ENCODE measurements at places on chromosomes 3 and 15.

DNA sequence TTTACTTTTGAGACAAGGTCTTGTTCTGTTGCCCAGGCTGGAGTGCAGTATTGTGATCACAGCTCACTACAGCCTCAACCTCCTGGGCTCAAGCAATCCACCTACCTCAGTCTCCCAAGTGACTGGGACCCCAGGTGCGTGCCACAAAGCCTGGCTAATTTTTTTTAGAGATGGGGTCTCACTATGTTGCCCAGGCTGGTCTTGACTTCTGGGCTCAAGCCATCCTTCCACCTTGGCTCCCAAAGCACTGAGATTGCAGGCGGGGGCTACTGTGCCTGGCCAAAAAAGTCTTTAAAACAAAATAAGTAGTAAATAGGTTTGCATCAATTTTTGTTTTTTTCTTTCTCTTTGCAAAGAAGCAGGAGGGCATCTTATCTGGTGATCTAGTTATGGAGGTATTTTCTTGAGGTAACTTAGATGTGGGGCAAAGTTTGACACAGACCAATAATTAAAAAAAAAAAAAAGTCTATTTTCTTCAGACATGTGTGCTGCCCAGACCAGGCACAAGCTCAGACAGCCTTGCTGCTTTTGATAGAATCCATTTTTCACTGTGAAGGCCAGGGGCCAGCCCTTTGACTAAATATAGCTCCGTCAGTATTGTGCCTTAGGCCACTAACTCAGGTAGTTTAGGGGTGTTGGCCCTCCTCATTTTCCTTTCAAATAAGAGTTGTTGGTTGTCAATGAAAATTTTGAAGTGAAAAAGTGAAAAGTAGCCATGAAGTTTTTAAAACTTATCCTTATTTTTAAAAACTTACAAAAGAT, 2.5 kb downstream of the ARL6IP5 start:
- no peak for DNase-seq

GRCh38 chr3:197953881-197954280, 3.9 kb downstream of the RPL35A start:
- DNase-seq, result peak; percentile 19

DNA sequence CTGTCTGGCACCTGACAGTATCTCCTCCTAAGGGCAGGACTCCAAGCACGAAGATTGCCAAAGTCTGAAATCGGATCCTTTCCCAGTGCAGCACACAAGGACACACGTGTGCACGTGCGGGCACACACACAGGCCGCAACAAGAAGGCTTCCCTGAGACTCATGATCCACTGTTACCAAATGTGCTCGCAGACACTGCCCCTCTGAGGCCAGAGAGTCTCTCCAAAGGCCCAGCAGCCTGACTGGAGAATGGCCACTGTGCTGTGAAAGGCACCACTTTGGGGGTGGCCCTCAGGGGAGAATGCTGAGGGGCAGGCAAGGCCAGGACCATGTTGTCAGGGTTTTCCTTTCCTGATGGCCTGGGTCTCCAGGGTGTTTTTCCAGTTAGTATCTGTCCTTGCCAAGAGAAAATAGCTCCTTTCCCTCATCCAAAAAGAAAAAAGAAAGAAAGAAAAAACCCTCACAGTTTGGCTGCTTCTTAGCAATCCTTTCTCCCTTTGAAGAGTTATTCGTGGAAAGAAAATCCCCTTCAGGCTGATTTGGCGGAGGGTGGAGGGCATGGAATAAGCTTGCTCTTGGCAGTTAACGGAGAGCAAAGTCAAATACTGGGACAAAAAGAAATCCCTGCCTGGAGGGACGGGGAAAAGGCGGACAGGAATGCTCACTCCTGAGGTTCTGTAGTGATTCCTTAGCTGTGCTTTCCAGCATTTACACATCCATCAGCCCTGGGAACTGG, 112.2 kb upstream of the ETV5 start:
- DNase-seq, result peak; percentile 18

DNA sequence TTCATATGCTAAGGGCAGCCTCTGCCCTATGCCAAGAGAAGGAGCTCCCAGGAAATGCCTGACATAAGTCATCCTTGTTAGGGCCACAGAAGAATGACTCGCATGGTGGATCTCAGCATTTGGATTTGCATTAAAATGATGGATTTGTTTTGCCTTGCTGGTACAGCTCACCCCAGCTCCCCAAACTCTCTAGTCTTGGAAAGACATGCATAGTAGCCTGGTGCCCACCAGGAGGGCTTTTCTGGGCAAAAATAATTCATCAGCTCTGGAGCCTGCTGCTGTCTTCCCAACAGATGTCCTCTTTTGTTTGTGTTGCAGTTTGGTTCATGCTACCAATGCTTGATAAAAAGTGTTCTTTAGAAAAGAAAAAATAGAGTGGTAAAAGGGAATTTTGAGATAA, 833.0 kb downstream of the AGBL1 start:
- no peak for DNase-seq

DNA sequence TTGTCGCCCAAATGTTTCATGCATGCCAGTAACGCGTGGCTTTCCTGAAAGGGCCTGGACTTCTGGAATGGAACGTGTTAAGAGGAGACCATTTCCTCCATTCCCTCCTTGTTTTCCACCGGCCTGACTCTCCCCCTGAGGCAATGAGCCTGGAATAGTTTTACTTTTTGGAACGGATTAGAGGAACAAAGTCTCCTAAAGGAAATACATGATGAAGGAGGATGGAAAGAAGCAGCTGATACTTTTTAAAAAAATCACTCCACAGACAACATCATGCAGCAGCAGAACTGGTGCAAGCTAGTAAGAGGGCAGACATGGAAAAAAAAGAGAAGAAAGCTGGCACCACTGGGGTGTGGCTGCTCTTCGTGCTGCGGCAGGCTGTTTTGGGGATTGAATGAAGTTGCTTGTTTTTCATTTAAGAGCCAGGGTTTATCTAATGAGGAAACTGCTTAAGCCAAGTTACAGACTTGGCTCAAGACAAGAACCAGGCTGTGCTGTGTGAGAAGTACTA, 3.6 kb upstream of the KBTBD12 start:
- peak; percentile 37 for DNase-seq

- peak; percentile 86 for DNase-seq
Measured at GRCh38 chr15:74317820-74318375, 49.5 kb downstream of the CYP11A1 start.

DNA sequence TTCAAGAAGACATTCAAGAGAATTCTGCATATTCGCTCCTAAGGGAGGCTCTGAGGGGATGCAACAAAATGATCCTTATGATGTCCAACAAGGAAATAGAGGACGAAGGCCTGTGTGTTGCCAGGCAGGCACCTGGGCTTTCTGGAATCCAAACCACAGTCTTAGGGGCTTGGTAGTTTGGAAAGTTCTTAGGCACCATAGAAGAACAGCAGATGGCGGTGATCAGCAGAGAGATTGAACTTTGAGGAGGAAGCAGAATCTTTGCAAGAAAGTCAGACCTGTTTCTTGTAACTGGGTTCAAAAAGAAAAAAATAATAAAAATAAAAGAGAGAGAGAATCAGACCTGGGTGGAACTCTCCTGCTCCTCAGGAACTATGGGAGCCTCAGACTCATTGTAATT, 11.7 kb upstream of the ATG7 start:
- no peak for DNase-seq

- DNase-seq, result no peak
Measured at GRCh38 chr3:47578691-47579632, at the start of gene CSPG5. Gene CSPG5, minus strand, starts transcription at chr3:47578865. Its CDS starts 172 bp downstream, at chr3:47578693.

DNA sequence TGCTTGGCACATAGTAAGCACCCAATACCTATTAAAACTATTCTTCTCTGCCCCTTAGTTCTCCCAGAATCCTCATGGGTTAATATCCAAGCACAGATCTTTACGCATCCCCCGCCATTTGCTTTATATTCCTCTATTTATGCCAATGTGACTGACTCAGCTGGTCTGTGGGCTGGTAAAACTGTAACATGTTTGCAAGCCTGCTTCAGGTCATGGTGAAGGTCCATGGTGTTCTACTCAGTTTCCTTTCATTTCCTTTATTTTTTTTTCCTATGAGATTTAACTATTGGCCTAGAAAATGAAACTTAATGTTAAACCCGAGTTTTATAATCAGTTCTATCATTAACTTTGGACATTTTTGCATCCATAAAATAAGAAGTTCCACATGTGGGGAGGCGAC, 47.0 kb downstream of the FRMD4B start:
- DNase-seq, result no peak

Measured in M059J (cell line).